SJSA1 (cell line): ENCODE measurements at places on chromosomes 5 and 9. TPM values are rescaled to one million over a fixed set of nuclear protein-coding genes. Genes with fewer than 3 reads are reported as not detected.
A peak's percentile ranks its signal among the peaks of the same experiment; 100 is the strongest.

The SLC25A46 gene
- total RNA-seq, result 93.7 and 117 TPM in 2 replicates

The TMEM232 gene
- total RNA-seq, result 2.1 TPM in 1 of 2 replicates, not detected in the other

The KIAA0825 gene
- total RNA-seq, result 1.8 and 1.9 TPM in 2 replicates

- DNase-seq, result no peak
Measured at GRCh38 chr9:98007251-98007928, 24.2 kb downstream of the ANP32B start.

GRCh38 chr9:135515083-135515951, 5.9 kb upstream of the LCN1 start:
- peak; percentile 28 for DNase-seq

- DNase-seq, result no peak
Measured at GRCh38 chr5:57741336-57741735, 258.7 kb upstream of the ACTBL2 start.

GRCh38 chr9:84187090-84187489, 153.5 kb downstream of the SLC28A3 start:
- no peak for DNase-seq

GRCh38 chr9:114312513-114312875, 10.4 kb upstream of the ORM1 start:
- DNase-seq, result no peak

GRCh38 chr5:132471151-132471907, 19.2 kb downstream of the IRF1 start:
- DNase-seq, result no peak

DNA sequence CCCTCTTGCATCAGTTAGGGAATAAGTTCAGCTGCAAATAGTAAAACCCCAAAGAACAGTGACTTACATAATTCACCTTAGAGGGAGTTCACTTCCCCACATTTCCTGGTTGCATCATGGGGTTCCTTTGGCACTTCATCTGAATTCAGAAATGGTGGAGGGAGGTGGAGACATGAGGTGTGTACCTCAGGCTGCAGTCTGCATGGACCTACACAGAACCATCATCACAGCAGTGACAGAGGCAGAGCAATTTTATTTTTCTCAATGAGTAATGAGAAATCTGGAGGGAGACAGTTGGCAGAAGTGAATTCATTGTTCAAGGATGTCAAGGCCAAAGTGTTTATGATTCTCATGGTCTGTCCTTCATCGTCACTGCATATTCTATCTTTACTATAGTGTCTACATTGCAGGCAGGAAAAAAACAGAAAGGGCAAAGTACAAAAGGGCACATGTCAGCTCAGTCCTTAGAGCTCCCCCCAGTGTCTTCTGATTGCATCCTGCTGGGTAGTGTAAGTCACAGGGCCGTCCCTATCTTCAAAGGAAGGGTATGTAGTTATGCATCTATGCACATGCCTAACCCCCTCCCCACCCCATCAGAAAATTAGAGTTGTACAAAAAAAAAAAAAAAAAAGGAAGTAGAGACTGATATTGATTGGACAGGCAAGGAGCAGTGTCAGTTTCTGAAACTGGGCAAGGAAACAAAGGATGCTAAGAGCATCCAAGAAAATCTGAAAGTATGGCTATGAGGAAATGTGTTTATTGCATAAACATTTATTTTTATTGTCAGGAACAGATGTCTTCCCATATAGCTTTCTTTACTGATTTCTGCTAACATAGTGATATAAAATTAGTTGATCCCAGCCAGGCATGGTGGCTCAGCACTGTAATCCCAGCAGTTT, 132.7 kb upstream of the APC start:
- DNase-seq, result no peak

- DNase-seq, result no peak
Measured at GRCh38 chr9:135746565-135746964, 44.6 kb downstream of the KCNT1 start.

GRCh38 chr9:4296217-4296616, 3.7 kb downstream of the GLIS3 start:
- DNase-seq, result no peak
